ENCODE measurements at places on chromosomes 7 and 10.

DNA sequence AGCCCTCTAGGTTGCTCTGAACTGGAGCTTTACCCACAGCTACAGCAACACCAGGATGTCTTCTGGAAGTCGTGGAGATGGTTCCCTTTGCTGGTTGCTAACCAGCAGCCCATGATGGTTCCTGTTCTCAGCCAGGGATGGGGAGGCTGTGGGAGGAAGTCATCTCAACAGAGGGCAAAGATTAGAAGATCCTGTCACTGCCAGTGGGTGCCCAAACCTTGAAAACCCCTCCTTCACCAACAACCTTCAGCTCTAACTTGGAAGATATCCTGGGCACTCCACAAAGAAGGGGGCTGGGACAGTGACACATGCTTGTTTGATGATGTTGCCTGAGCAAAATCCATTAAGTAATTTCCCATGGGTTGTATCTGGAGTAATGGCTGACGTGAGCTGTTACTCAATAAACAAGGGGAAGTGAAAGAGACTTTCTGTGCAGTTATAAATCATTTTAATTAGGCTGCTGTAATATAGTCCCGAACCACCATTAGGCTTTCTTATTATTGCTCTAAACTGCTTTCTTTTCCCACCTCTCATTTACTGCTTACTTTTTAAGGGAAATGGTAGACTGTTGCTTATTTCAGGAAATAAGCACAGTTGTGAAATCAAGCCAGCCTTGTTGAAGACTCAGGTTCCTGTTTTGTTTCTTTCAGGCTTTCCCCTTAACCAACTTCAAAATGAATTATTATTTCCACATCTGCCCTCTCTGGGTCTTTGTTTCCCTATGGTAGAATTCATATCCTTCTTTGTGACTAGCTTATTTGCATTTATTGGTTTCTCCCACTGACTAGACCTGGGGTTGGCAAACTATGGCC lies 124.8 kb downstream of the PPP1R17 start:
- ATAC-seq: no peak

- ATAC-seq: no peak
These were observed 128.9 kb downstream of the HDAC9 start for GRCh38 chr7:18624459-18624858.

- no peak for ATAC-seq
These were observed 305.8 kb downstream of the KIF20B start for GRCh38 chr10:90007226-90007625.

- ATAC-seq: no peak
These were observed 71.4 kb downstream of the AHR start for GRCh38 chr7:17369691-17370426.

GRCh38 chr7:79555571-79555970 lies 102.1 kb upstream of the MAGI2 start:
- ATAC-seq: no peak

GRCh38 chr7:111459757-111460280 lies 102.5 kb downstream of the IMMP2L start:
- ATAC-seq: no peak

- no peak for ATAC-seq
These were observed 63.6 kb downstream of the PDIA4 start for GRCh38 chr7:148964483-148965267.

DNA sequence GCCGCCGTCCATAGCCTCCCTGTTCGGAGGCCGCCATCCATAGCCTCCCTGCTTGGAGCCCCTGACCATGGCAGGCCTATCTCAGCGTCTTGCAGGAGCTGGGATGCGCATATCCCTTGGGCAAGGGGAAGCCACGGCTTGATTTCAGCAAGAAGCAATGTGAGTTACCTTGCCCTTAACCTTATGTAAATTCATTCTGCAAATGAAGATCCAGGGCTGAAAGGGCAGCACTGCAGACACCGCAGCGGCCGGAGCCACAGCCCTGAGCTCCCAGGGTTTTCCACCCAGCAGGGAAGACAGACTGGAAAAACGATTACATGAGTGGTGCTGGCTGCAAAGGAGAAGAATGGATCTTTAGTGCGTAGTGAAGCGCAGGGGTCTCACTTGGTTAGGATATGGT lies 95.8 kb downstream of the SEC61G start:
- ATAC-seq: no peak

All from SK-N-SH treated with all-trans-retinoic acid at 6 μM for 48 hours (cell line).